ENCODE measurements at places on chromosomes 4 and X.
A peak's percentile ranks its signal among the peaks of the same experiment; 100 is the strongest.

GRCh38 chr4:129346734-129347133 lies 250.8 kb downstream of the C4orf33 start:
- DNase-seq: no peak

- DNase-seq: no peak
Measured at GRCh38 chr4:166140951-166141350, 267.9 kb downstream of the TLL1 start.

- no peak for DNase-seq
Measured at GRCh38 chr4:37477126-37477525, 209.1 kb downstream of the RELL1 start.

GRCh38 chr4:127642169-127642568 lies 9.4 kb downstream of the INTU start:
- peak; percentile 32 for DNase-seq

DNA sequence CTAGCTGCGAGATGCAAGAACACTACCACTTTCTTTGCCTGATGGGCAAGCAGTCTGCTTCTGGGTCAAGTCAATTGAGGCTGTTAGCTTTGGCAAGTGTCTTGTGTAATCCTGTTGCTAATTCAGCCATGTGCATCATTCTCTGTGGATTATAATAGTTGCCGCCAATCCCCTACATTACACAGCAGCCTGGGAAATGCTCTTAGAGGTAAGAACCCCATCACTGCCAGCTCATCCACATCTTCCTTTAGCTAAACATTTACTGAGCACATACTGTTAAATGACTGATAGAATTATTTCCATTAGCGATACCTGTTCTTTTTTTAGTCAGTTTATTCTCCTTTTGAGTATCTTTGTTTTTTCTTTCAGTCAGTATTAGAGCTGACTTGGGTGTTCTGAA lies 116.2 kb downstream of the CBR4 start:
- DNase-seq: no peak

DNA sequence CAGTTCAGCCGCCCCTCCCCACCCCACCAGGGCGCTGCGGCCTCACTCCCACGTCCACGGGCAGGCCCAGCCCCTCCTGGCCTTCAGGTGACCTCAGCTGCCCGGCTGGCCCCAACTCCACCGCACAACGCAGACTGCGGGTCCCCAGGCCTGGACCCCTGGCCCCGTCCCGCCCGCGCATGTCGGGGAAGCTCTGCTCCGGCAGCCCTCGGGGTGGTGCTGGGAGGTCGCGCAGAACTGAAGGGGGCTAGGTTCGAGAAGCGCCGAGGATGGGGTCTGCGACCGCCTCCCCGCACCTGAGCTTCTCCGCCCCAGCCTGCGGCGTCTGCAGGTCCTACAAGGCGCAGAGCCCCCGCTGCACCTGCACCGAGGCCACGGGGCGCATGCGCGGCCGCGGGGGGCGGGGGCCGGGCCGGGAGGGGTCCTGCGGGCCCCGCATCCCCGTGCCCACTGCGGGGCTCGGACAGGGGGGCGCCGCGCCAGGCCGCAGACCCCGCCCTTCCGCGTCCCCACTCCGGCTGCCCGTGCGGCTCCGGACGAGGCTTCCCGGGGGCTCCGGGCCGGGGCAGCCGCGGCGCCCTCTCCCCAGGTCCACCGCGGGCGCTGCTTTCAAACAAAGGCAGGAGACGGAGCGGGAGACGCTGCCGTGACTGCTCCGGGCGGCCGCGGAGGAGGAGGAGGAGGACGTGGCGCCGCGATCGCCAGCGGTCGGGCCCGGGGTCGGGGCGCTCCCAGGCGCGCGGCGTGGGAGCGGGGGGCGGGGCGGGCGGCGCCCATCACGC lies 672 bp upstream of the NAT8L start:
- DNase-seq: no peak

GRCh38 chrX:153934148-153934761 lies 582 bp downstream of the NAA10 start:
- DNase-seq: no peak

DNA sequence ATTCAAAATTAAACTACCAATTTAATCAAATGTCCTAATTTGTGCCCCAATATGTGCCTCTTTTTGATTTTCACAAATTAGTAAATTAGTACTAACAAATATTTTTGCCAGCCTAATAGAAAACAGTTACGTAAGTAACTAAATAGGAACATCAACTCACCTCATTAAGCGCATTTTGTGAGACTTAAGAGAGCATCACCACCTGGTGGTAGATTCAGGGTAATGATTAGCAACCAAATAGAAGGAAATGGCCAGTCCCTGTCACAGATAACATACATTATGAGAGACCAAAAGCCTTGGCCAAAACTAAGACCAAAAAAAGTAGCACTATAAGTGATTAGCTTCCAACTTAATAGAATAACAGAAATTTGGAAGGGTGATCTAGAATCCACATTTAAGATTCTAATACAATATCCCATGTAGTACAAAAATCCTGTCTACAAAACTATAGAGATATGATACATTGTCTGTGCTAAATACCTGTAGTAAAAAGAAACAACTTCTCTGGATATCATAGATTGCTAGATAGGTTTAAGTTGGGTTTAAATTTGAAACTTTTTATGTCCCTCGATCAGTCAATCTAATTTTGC lies 46.7 kb downstream of the C4orf46 start:
- DNase-seq: peak; percentile 79

- no peak for DNase-seq
Measured at GRCh38 chrX:2145692-2146367, 354.9 kb downstream of the DHRSX start.

- no peak for DNase-seq
Measured at GRCh38 chr4:107247738-107248137, 211.6 kb upstream of the DKK2 start.

DNA sequence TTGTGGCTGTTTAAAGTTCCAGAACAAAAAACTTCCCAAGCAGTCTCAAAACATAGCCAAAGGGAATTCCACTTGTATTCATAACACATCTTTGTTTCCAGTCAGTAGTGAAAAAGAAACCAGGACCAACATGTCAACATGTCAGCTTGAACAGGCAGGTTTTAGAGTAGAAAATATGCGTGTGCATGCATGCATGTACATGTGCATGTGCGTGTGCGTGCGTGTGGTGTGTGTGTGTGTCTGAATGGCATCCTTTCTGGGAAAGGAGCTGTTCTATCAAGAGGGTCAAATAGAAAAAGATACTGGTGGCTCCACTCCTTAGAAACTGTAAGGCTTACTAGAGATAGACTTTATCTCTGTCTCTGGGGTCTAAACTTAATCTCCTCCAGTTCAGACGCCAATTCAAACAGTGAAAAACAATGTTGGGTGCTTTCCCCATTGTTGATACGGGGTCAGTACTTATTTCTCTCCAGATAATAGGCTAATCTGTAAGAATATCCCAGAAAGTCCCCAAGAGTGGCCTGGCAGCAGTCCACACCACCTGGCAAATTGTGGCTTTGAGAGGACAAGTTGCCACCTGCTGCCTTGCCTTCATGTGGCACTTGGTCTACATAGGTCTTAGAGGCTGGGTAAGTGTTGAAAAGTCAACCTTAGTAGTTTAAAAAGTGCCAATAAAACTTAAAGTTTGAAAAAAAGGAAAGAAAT lies 110.4 kb downstream of the SCD5 start:
- DNase-seq: no peak

DNA sequence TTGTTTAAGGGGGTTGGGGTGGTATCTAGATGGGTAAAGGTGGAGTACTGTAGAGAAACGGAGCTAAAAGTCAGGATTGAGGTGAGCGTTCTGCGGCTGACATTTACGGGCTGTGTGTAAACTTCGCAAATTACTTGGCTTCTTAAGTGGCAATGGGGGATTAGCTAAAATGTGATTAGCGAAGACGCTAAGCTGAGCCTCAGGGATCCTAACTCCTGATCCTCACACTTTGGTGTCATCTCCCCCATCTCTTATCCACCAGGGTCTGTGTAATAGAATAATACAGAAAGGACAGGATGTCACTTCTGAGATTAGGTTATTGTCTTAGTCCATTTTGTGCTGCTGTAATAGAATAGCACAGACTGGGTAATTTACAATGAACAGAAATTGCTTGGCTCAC lies 10.6 kb upstream of the FAT1 start:
- DNase-seq: no peak

- no peak for DNase-seq
Measured at GRCh38 chr4:156692016-156692415, 279.6 kb downstream of the PDGFC start.

- DNase-seq: no peak
Measured at GRCh38 chr4:155762334-155762733, 3.5 kb downstream of the GUCY1B1 start.

- no peak for DNase-seq
Measured at GRCh38 chr4:44914748-44915147, 188.4 kb upstream of the GNPDA2 start.

Measured in fibroblast of mammary gland (primary cell).